ENCODE measurements at places on chromosomes 11 and 22. TPM values are rescaled to one million over a fixed set of nuclear protein-coding genes. Genes with fewer than 3 reads are reported as not detected.

DNA sequence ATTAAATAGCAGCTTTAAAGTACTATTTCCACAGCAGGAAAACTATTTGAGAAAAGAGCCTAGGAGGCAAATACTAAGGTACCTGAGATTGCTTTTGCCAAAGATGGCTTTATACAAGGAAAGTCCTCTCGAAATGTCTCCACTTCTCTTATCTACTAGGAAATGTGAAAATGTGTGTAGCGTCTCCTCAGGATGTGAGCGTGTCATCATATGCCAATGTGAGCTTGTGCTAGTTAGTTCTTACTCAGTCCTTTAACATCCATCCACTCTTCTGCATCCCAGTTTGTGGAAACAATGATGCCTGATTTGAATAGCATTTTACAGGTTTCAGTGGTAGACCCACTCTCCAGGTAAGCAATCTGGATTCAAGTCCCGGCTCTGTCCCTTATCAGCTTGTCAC is 421.0 kb downstream of the DYNC2H1 start:
- DNase-seq, result no peak

Gene FXYD2
- total RNA-seq, result 1.1 TPM

Gene OR5B21
- total RNA-seq, result not detected

- DNase-seq, result no peak
Measured at GRCh38 chr11:64004590-64004984, 18.3 kb downstream of the OTUB1 start.

GRCh38 chr11:95143106-95143681 is 53.5 kb downstream of the ENDOD1 start:
- DNase-seq, result no peak

- DNase-seq, result no peak
Measured at GRCh38 chr11:75509020-75509720, 16.6 kb downstream of the GDPD5 start.

GRCh38 chr22:24341627-24342026 is 71.0 kb downstream of the SPECC1L start:
- DNase-seq, result no peak

GRCh38 chr11:36405585-36406367 is 104.3 kb downstream of the TRAF6 start:
- no peak for DNase-seq

Gene LAYN
- 5.6 TPM for total RNA-seq

DNA sequence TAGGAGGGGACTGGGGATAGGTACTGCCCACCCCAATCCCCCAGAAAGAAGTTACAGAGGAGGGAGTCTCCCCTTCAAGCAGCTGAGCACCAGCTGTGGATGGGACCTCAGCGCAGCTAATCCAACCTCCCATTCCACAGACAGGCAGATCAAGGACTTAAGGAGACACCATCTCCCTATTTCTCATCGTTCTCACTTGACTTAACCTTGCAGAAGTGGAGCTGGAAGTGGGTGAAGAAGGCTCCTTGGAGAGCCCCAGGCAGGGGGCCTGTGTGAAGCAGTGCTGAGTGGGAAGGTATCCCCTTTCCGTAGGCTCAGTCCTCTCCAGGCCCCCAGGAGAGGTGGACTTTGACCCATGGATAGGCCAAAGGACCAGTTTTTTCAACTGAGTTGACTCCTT is 27.3 kb downstream of the USP35 start:
- no peak for DNase-seq

DNA sequence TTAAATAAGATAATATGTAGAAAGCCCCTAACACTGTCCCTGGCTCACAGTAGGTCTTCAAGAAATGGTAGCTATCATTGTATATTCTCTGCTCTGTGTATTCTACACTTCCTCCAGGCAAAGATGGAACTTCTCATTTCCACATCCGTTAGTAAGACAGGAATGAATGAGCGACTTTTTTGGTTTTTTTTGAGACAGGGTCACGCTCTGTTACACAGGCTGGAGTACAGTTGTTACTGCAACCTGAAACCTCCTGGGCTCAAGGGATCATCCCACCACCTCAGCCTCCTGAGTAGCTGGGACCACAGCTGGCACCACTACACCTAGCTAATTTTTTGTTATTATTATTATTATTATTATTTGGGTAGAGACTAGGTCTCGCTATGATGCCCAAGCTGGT is 2.3 kb upstream of the CLPB start:
- no peak for DNase-seq

- peak; percentile 19 for DNase-seq
Measured at GRCh38 chr22:40533712-40534378, 102.7 kb downstream of the MRTFA start.

DNA sequence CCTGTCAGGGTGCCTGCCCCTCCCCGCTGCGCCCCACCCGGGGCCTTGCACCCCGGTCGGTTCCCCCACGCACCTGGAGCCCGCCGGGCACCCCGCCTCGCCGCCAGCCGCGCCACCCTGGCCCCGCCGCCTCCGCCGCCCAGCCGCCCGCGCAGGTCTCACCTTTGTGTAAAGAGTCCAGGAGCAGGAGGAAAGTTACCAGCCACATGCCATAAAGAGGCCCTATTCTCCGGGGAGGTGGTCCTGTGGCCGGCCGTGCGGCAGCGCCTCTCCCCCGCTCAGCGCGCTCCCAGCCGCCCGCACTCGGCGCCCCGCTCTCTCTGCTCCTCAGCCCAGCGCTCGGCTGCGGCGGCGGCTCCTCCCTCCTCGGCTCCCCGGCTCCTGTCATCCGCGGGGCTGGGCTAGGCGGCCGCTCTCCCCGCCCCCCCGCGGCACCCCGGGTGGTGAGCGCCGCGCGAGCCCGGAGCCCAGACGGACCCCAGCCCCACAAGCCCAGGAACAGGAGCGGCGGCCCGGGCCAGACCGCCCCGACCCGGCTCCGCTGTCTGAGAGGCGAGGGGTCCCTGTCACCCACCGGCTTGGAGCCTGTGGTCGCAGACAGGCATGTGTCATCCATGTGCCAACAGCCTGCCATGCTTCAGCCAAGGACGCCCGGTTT is at the start of gene DSCAML1:
DSCAML1 (minus strand) TSS at position 345 of the 658 bp plus-strand sequence; CDS start at position 208, 137 bp downstream.
- no peak for DNase-seq

GRCh38 chr22:35275580-35275979 is 18.3 kb downstream of the HMGXB4 start:
- DNase-seq, result no peak

GRCh38 chr22:43346521-43346929 is 3.4 kb upstream of the SCUBE1 start:
- DNase-seq, result peak; percentile 61

DNA sequence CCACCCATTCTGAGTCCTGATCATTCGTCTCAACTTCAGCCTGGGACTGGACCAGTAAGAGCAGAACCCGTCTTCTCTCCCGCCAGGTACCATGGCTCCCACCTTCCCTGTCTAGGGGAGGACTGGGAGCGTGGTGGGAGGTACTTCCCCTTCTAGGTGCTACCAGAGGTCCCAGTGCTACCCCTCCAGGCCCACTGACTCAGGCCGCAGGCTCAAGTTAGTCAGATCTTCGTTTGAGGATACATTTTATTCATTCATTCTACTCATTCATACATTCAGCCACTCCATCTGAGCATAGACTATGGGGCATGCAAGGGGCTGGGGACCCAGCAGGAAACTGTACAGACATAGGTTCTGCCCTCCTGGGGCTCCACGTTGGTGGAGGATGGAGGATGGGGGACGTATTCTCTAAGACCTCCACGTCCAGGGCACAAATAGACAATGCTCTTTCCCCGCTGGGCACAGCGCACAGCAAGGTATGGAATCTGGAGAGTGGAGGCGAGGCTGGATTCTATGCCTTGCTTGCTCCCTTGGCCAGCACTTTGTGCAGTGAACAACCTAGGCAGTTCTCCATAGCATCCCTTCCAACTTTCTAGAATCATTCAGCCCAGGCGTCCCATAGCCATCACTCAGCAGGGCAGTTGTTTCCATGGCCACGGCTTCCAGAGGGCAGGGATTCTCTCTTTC is 1.0 kb upstream of the RAB3IL1 start:
- DNase-seq, result no peak

DNA sequence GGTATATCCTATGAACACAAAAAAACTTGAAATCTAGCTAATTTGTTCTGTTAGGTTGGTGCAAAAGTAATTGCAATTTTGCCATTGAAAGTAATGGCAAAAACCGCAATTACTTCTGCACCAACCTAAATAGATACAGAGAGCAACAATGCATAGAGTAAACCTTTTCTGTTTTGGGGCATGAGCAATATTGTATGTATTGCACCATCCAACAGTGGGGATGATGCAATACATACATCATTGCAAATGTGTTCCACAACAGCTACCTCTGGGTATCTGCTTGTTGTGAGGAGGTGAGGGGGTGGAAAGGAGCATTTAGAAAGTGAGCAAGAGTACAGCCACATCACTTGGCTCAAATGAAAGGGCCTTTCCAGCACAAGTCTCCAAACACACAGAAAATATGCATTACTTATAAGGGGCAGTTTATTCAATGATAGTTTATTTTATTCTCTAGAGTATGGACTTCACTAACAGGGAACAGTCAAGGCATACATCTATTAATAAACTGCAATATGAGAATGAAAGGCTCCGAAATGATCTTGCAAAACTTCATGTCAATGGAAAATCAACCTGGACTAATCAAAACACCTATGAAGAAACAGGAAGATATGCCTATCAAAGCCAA is 77.3 kb downstream of the DEUP1 start:
- no peak for DNase-seq

GRCh38 chr11:65947603-65948125 is 2.4 kb downstream of the TSGA10IP start:
- no peak for DNase-seq

- no peak for DNase-seq
Measured at GRCh38 chr11:122139595-122139866, 23.5 kb upstream of the BLID start.

Gene HEPN1
- not detected for total RNA-seq

Gene DRICH1
- total RNA-seq, result 7.8 TPM

Gene RAG1
- total RNA-seq, result 0.60 TPM

Gene TRIM68
- 12.1 TPM for total RNA-seq

DNA sequence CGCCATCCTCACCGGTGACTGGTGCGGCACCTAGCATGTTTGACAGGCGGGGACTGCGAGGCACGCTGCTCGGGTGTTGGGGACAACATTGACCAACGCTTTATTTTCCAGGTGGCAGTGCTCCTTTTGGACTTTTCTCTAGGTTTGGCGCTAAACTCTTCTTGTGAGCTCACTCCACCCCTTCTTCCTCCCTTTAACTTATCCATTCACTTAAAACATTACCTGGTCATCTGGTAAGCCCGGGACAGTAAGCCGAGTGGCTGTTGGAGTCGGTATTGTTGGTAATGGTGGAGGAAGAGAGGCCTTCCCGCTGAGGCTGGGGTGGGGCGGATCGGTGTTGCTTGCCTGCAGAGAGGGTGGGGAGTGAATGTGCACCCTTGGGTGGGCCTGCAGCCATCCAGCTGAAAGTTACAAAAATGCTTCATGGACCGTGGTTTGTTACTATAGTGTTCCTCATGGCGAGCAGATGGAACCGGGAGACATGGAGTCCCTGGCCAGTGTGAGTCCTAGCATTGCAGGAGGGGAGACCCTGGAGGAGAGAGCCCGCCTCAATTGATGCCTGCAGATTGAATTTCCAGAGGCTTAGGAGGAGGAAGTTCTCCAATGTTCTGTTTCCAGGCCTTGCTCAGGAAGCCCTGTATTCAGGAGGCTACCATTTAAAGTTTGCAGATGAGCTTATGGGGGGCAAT is 1.1 kb downstream of the NEAT1 start:
- DNase-seq, result peak; percentile 44

DNA sequence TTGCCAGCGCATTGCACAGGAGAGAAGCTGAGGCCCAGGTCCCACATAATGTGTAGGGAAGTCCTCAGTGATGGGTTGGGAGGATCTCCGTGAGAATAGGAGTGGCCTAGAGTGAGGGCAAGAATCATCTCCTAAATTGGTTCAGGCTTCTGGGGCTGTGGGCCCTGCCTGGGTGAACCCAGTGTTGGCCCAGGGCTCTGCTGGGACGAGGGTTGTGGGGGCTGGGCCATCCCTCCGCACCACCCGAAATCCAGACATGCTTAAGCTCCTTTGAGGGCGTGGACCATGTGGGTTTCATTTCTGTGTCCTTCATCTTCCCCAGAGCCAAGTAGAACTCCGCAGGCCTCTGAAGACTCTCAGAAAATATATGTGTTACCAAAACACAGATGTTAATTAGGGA is 3.7 kb downstream of the MICALL1 start:
- DNase-seq, result no peak

DNA sequence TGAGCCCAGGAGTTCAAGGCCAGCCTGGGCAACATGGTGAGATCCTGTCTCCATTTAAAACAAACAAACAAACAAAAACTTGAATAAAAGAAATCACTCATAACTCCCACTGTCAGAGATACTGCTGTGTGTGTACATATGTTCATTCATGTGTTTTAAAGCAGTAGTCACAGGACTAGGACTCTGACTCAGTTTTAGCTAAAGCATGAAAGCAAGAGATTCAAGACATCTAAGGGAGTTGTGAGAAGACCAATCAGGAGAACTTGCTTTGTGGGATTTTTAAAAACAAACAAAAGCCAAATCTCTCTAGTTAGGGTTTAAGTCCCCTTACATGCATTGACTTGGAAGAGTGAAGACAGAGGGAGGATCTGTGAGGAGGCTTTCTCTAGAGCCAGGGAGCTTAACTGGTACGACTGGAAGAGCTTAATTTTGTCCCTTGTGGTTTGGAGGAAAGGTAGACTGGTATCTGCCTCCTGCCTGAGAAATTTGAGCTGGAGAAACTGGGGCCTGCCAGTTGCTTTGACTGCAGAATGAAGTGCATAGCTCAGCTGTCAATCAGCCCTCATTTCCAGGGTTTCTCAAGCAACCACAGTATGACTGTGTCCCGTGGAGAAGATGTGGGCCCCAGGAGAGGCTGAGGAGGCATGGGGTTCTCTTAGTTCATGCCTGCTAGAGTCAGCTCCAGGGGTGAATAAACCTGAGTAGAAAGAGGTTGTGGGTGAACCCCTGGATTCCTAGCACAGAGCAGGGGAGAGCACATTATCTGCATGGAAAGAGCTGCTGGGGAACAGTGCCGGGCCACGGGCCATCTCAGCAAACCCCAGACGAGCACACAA is 30.6 kb downstream of the EXPH5 start:
- no peak for DNase-seq

DNA sequence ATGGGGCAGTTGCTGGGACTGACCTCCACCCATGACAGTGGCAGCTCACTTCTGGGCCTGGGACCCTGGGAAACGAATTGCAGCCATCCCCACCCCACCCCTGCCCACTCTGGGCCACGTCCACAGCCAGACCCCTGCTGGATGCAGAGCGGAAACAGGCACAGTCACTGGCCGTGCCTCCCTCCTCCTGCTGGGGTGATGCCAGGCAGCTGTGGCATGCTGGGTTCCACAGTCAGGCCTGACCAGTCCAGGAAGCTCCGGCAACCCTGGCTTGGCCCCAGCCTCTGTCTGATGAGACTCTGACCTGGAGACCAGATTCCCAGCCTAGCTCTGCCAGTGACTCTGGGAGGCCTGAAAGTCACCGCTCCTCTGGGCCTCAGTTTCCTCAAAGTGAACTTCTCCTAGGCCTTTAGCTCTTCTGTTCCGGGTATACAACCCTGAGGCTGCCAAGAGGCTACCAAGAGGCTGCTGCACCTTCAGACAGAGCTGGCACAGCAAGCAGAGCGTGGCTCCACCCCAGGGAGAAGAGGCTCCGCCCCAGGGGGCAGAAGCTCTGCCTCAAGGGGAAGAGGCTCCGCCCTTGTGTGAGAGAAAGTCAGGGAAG is 8.9 kb downstream of the SULT4A1 start:
- no peak for DNase-seq

Gene PTH
- not detected for total RNA-seq

GRCh38 chr11:109978895-109979294 is 114.3 kb upstream of the ZC3H12C start:
- DNase-seq, result no peak

Measured in transverse colon (tissue), 4 donors.